RWPE1 (cell line): ENCODE measurements at places on chromosomes 5 and 9.

- no peak for DNase-seq
Measured at GRCh38 chr9:6702707-6703106, 55.1 kb upstream of the KDM4C start.

GRCh38 chr5:91194824-91195381 is 188.2 kb downstream of the ARRDC3 start:
- no peak for DNase-seq

DNA sequence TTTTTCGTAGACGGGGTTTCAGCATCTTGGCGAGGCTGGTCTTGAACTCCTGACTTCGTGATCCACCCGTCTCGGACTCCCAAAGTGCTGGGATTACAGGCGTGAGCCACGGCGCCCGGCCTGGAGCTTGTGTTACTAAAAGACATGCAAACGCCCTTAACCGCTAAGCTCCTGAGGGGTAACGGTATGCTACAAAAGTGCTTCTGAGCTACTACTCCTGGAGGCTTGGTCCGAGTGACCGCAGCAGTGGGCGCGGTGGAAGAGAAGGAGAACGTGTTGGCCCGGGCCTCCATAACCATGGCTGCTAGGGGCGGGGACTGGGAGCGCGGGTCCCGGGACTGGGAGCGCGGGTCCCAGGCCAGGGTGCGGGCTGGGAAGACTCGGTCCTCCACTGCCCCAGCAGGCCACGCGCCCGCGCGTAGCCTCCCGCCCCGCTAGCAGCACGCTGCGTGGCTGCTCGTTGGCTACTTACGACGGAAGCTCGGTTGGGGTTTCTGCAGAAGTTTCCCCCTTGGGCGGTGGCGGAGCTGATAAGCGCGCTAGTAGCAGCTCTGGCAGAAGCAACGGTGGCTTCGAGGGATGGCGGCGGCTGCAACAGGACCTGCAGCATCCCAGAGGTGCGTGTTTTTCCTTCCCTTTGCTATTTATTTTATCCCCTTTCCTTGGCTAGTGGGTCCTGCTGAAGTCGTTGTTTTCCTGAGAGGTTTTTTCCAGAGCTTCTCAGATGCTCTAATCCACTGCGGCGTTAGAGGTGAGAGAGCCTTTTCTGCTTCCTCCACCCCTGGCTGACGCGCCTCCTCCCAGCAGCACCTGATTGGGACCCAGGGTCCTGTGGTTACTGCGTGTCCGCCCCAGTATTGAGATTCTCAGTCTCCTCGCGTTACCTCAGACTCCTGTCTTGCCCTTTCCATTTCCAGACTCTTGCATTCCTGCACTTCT is 69.2 kb upstream of the CCDC180 start:
- DNase-seq, result peak; percentile 85

DNA sequence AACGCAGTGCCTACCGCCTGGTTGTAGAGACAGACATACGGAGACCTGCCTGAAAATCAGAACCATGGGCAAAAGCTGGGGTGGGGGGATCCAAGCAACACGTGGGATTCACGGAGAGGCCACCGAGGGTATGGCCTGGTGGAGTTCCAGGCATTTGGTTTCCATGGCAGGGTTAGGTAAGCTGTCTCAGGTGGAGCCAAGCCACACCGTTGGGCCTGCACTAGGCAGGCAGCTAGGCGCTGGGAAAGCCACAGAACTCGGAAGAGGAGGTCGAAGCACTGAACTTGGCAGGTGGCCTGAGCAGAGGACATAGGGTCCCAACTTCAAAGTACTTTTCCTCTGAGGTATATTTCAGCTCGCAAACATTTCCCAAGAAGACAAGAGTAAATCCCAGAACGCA is 111.6 kb downstream of the ISL1 start:
- DNase-seq, result no peak

GRCh38 chr9:128724744-128725211 is 851 bp upstream of the ZDHHC12 start:
- DNase-seq, result peak; percentile 90

DNA sequence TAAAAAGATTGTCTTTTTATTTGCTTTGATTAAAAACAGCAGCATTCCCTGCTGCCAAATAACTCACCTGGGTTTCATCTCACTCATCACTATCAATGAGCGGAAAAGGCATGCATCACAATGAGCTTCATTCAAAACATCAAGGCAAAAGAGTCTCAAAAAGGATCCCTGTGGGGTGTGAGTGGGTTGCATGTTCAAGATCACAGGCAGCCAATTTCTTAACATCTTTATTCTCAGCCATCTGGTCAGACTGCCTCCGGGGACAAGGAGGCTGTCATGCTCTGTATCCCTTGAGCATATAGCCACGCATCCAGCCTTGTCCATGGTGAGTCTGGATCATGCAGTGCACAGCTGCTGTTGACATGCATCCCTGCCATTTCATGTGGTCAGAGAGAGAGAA is 117.1 kb downstream of the ICE1 start:
- no peak for DNase-seq

DNA sequence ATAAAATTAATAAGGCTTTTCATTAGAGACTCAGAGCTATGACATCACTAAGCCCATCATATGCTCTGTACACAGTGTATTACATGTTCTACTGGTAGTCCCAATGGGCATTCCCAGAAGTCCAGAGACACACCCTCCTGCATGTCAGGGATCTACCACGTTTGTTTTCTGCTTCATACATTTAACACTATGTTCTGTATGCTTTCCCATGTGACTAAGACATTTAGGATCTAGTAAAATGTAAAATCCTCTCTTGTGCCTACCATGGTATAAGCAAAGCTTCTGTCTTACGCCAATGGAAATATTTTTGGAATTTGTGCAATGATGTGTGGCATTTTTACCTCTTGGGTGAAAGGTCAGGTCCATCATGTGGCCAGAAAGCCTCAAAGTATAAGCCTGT is 192.4 kb downstream of the ADAMTSL1 start:
- no peak for DNase-seq

- DNase-seq, result no peak
Measured at GRCh38 chr5:133083901-133084300, 32.1 kb downstream of the HSPA4 start.

DNA sequence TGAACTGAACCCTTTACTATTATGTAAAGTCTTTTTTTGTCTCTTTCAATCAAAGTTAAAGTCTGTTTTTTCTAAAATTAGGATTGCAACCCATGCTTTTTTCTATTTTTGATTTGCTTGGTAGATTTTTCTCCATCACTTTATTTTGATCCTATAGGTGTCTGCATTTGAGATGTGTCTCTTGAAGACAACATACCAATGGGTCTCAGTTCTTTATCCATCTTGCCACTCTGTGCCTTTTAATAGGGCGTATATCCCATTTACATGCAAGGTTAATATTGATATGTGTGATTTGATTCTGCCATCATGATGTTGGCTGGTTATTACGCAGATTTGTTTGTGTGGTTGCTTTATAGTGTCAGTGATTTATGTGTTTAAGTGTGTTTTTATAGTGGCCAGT is 436.0 kb upstream of the SEMA6A start:
- DNase-seq, result no peak

GRCh38 chr5:113176196-113176595 is 199.6 kb downstream of the DCP2 start:
- DNase-seq, result no peak
